ENCODE measurements at places on chromosomes 16 and 17.

DNA sequence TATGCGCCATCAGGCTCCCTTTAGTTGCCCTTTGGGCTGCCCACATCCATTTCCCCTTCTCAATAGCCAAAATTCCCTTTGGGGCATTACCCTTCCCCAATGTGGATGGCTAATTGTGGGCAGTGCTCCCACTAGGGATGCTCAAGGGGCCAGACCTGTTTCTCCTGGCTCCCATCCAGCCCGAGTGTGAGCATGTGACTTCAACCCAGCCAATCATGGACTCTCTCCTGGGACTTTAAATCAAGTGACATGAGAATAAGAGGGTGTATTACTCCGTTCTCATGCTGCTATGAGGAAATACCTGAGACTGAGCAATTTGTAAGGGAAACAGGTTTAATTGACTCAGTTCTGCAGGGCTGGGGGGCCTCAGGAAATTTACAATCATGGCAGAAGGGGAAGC, 60.9 kb upstream of the WSB1 start:
- no peaks in the 10 kb centered on the region for H3K27me3 ChIP-seq
- no peaks in the 10 kb centered on the region for H3K4me1 ChIP-seq
- DNase-seq: no peak
- H3K27ac ChIP-seq: no peak overlapping the region

DNA sequence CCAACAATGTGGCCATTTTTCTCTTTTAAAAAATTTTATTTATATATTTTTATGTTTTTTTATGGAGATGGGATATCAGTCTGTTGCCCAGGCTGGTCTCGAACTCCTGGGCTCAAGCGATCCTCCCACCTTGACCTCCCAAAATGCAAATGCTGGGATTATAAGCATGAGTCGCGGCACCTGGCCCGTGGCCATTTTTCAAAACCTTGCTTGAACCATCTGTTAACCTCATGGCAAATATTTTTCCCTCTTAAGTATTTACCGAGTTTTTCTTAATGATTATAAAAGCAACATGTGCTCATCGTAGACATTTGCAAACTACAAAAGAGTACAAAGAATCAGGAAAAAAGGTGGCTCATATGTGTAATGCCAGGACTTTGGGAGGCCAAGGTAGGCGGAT, 127.6 kb downstream of the ABCC6 start:
- H3K27me3 ChIP-seq: no peaks in the 10 kb centered on the region
- no peak overlapping the region for H3K27ac ChIP-seq
- no peaks in the 10 kb centered on the region for H3K36me3 ChIP-seq
- DNase-seq: no peak
- no peak overlapping the region for H3K4me3 ChIP-seq

- H3K27ac ChIP-seq: no peak overlapping the region
- DNase-seq: no peak
- peaks cover 32% of the 10 kb centered on the region for H3K27me3 ChIP-seq
- peaks cover 7% of the 10 kb centered on the region for H3K4me1 ChIP-seq
- H3K36me3 ChIP-seq: no peaks in the 10 kb centered on the region
- H3K4me3 ChIP-seq: no peak overlapping the region
Observed at GRCh38 chr17:58530655-58531054, 16.2 kb upstream of the MTMR4 start.

- no peaks in the 10 kb centered on the region for H3K36me3 ChIP-seq
- no peak overlapping the region for H3K4me3 ChIP-seq
- no peak overlapping the region for H3K27ac ChIP-seq
- no peaks in the 10 kb centered on the region for H3K27me3 ChIP-seq
- no peaks in the 10 kb centered on the region for H3K4me1 ChIP-seq
- no peak for DNase-seq
Observed at GRCh38 chr16:2091547-2092255, 43.9 kb downstream of the TSC2 start.

DNA sequence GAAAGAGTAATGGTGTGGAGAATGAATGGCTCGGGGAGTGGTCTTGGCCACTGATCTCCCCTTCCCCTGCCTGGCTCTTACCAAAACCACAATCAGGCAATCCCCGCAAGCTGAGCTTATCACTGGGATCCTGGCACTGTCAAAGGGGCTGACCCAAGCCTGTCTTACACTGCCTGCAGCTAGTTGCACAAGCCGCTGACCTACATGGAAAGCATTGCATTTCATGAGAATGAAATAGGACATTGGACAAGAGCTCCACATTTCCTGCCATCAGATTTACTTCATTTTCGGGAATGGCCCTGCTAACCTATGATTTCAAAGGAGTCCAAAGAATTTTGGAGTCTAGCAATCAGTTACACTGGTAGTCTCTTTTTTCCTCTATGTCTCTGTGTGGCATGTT, 146.4 kb downstream of the PCTP start:
- DNase-seq: no peak
- H3K4me1 ChIP-seq: no peaks in the 10 kb centered on the region
- H3K27ac ChIP-seq: no peak overlapping the region
- no peaks in the 10 kb centered on the region for H3K27me3 ChIP-seq
- H3K36me3 ChIP-seq: no peaks in the 10 kb centered on the region

GRCh38 chr17:5943982-5944381, 126.2 kb upstream of the WSCD1 start:
- peak overlapping the region; percentile 38 for H3K4me3 ChIP-seq
- DNase-seq: peak; percentile 85

DNA sequence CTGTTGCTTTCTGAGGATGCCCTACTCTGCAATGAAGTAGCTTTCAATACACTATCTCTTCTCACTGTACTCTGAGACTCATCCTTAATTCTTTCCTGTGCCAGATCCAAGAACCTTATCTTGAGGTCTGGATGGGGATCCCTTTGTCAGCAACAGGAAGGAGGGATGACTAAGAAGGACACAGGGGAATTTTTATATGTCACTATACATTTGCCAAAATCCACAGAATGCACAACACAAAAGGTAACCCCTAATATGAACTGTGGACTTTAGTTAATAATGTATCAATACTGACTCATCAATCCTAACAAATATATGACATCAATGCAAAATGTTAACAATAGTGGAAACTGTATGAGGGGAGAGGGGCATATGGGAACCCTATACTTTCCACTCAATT, 4.7 kb upstream of the RBBP6 start:
- H3K4me3 ChIP-seq: no peak overlapping the region
- H3K27me3 ChIP-seq: no peaks in the 10 kb centered on the region
- no peak for DNase-seq
- H3K27ac ChIP-seq: no peak overlapping the region
- no peaks in the 10 kb centered on the region for H3K36me3 ChIP-seq
- 0 out of 2 replicates have a peak, but pooled peaks cover 4% of the 10 kb centered on the region for H3K4me1 ChIP-seq

DNA sequence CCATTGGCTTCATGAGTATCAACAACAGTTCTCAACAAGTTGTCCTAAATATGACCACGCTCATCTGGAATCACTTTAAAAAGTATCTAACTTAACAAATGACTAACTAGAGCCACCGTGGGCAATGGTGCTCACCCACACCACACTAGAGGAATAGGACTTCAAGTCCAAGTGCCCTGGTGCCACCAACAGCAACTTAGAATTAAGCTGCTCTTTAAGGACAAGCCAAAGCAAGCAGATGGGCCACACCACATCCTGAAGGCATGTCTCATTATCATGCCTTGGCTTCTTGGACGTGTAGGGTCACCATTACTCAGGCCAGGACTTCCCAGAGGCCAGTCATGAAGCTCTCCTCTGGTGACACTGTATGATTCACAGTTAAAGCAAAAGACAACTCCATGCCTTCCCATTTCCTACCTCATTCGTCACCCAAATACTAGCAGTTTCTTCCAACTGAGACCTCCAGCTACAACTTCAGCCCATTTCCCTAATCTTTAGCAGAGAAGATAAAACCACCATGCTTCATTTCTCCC, 9.4 kb upstream of the SLC6A4 start:
- no peak overlapping the region for H3K4me3 ChIP-seq
- DNase-seq: no peak
- H3K27me3 ChIP-seq: no peaks in the 10 kb centered on the region

- no peak overlapping the region for H3K27ac ChIP-seq
- no peaks in the 10 kb centered on the region for H3K4me1 ChIP-seq
- H3K4me3 ChIP-seq: no peak overlapping the region
- peaks cover 89% of the 10 kb centered on the region for H3K27me3 ChIP-seq
- H3K36me3 ChIP-seq: no peaks in the 10 kb centered on the region
Observed at GRCh38 chr17:74267987-74268499, 6.0 kb upstream of the DNAI2 start.

- H3K4me3 ChIP-seq: no peak overlapping the region
- H3K4me1 ChIP-seq: no peaks in the 10 kb centered on the region
- no peaks in the 10 kb centered on the region for H3K27me3 ChIP-seq
- DNase-seq: no peak
Observed at GRCh38 chr17:17131839-17132238, 74.3 kb downstream of the PLD6 start.

- H3K4me3 ChIP-seq: no peak overlapping the region
- no peak for DNase-seq
- H3K27me3 ChIP-seq: no peaks in the 10 kb centered on the region
- no peaks in the 10 kb centered on the region for H3K4me1 ChIP-seq
Observed at GRCh38 chr16:87368029-87368770, 15.4 kb downstream of the FBXO31 start.

GRCh38 chr16:19227643-19228042, 57.9 kb upstream of the CLEC19A start:
- no peak overlapping the region for H3K4me3 ChIP-seq
- H3K27ac ChIP-seq: no peak overlapping the region
- no peaks in the 10 kb centered on the region for H3K27me3 ChIP-seq
- DNase-seq: no peak
- no peaks in the 10 kb centered on the region for H3K36me3 ChIP-seq

- H3K4me1 ChIP-seq: no peaks in the 10 kb centered on the region
- H3K27ac ChIP-seq: no peak overlapping the region
- DNase-seq: no peak
- no peaks in the 10 kb centered on the region for H3K27me3 ChIP-seq
Observed at GRCh38 chr16:72974142-72974769, 73.7 kb downstream of the ZFHX3 start.

- H3K4me3 ChIP-seq: no peak overlapping the region
- H3K4me1 ChIP-seq: peaks cover 7% of the 10 kb centered on the region
- DNase-seq: peak; percentile 12
- H3K27ac ChIP-seq: no peak overlapping the region
- no peaks in the 10 kb centered on the region for H3K27me3 ChIP-seq
Observed at GRCh38 chr17:75125984-75126383, 5.6 kb downstream of the NT5C start.

DNA sequence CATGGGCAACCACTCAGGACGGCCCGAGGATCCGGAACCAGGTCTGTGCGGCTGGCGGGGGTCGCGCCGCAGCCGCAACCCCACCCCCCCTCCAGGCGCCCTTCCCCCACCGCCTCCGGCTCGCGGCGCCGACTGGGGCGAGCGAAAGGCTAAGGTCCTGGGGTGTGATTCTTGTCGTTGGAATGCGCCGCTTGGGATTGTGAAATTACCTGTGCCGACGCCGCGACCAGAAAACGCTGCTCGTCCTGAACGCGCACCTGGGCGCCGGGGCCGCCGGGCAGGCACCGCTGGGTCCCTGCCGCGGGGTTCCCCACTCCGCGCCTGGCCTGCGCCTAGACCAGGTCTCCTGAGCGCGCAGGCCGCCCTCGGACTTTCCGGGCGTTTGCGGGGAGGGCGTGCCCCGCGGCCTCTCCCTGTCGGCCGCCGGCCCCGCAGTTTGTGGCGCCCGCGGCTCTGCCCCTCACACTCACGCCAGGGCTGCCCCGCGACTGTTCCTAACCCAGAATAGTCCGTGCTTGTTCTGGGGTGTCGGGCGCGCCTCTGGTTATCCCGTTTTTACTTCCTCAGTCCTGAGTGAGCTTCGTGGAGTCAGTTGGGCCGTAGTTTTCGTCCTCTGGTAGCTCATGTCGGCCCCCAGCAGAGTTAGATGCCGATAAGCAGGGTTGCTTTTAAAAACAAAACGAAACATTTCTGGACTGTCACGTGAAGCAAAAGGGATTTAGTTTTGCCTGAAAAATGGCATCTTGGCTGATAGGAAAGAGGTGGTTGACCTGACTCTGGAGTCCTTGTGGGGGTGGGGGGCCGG, 147.2 kb downstream of the SPECC1 start:
- no peaks in the 10 kb centered on the region for H3K36me3 ChIP-seq
- no peaks in the 10 kb centered on the region for H3K27me3 ChIP-seq
- DNase-seq: peak; percentile 50
- peak overlapping the region; percentile 47 for H3K27ac ChIP-seq
- peaks cover 25% of the 10 kb centered on the region for H3K4me1 ChIP-seq

- DNase-seq: no peak
- H3K27ac ChIP-seq: no peak overlapping the region
- no peak overlapping the region for H3K4me3 ChIP-seq
- H3K4me1 ChIP-seq: no peaks in the 10 kb centered on the region
Observed at GRCh38 chr16:55949518-55949917, 74.3 kb upstream of the CES5A start.

- H3K4me1 ChIP-seq: no peaks in the 10 kb centered on the region
- no peaks in the 10 kb centered on the region for H3K36me3 ChIP-seq
- H3K27ac ChIP-seq: no peak overlapping the region
- peaks cover 6% of the 10 kb centered on the region for H3K27me3 ChIP-seq
Observed at GRCh38 chr16:50467943-50468748, 80.0 kb upstream of the NKD1 start.

All from MM.1S (cell line).